ENCODE measurements at places on chromosomes 12 and 14.

- DNase-seq = no peak
These were observed 570 bp upstream of the MRPS35 start for GRCh38 chr12:27709932-27710591.

- DNase-seq = no peak
These were observed 156.6 kb downstream of the RPAP3 start for GRCh38 chr12:47549258-47549657.

DNA sequence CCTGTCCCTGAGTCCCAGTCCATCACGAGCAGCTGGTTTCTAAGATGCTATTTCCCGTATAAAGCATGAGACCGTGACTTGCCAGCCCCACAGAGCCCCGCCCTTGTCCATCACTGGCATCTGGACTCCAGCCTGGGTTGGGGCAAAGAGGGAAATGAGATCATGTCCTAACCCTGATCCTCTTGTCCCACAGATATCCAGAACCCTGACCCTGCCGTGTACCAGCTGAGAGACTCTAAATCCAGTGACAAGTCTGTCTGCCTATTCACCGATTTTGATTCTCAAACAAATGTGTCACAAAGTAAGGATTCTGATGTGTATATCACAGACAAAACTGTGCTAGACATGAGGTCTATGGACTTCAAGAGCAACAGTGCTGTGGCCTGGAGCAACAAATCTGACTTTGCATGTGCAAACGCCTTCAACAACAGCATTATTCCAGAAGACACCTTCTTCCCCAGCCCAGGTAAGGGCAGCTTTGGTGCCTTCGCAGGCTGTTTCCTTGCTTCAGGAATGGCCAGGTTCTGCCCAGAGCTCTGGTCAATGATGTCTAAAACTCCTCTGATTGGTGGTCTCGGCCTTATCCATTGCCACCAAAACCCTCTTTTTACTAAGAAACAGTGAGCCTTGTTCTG lies 41.6 kb downstream of the DAD1 start:
- no peak for DNase-seq

DNA sequence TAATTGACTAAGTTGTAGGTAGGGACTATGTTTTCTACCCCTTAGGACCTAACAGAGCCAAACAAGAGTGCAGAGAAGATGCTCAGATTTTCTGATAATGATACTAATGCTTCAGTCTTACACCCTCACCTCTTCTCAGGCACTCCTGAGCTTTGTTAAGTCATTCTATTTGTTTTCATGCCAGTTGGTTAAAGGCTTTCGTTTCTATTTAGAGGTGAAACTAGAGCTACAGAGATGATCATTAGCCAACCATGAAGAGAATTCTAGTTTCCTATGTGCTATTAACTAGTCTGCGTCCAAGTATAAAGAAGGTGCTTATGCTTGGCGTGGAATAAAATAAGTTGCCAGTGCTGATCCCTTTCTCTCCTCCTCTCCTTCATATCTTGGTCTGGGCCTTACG lies 34.6 kb upstream of the PYGL start:
- no peak for DNase-seq

- no peak for DNase-seq
These were observed 42.1 kb downstream of the CCDC175 start for GRCh38 chr14:59534361-59534987.

GRCh38 chr14:103816991-103817390 lies 30.4 kb downstream of the PPP1R13B start:
- no peak for DNase-seq

GRCh38 chr12:21718944-21719650 lies 55.4 kb downstream of the KCNJ8 start:
- no peak for DNase-seq

GRCh38 chr14:61644175-61644574 lies 51.1 kb upstream of the HIF1A start:
- DNase-seq = no peak

DNA sequence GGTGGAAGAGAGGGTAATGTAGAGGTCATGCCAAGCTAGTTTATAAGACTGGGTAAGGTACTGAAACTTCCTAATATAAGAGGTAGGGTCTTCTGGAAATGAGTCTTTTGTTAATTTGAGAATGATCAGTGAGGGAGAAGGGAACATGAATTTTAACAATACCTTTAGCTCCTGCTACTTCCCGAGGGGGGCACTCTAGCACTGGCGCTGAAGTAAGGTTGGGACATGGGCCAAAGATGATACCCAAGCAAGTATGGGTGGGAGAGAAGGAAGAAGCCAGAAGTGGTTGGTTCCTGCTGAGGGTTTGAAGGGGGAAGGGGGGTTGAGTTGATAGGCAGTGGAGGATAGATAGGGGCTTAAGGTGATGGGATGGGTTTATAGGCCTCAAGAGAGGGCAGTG lies 32.3 kb upstream of the RNASE1 start:
- DNase-seq = no peak

GRCh38 chr14:65949711-65950516 lies 536.3 kb upstream of the CCDC196 start:
- no peak for DNase-seq

GRCh38 chr12:15897433-15897832 lies 13.7 kb upstream of the DERA start:
- DNase-seq = no peak

DNA sequence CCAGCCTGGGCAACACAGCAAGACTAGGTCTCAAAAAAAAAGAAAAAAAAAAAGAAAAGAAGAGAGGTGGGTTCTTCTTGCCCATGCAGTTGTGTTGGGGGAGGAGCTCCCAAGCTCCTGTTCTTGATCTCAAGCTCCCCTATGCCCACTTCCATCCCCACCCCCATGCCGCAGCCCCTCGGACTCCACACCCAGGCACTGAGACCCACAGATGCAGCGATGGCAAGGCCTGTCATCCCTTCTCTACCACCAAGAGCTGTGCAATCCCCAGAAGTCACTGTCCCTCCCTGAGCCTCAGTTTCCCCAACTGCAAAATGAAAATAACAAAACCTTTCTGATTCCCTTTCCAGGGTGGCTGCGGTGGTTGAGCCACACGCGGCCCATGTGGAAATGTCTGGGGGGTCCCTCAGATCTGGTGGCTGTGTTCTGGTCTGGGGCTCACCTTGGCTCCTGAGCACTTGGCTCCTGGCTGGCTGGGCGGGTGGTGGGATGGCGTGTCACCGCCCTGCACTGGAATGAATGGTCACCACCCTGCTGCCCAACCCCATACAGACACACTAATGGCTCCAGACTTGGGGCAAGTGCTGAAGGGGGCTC lies 22.6 kb upstream of the KIF26A start:
- DNase-seq = no peak

DNA sequence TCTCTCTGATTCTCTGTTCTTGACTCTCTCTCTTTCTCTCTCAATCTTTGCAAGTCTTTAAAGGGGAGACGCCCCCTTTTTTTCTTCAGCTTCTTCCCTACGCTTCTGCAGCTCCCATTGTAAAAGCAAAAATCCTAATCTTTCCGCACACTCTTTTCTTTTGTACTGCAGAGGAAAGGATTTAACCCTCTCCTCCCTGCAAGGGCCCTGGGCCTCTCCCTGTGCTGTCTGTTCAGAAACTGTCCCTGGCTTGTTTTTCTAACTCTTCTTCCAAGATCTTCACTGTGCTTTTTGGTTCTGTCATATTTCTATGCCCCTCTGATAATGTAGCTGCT lies 10.9 kb upstream of the SALL2 start:
- no peak for DNase-seq

- no peak for DNase-seq
These were observed 4.8 kb downstream of the C12orf71 start for GRCh38 chr12:27077586-27077985.

- no peak for DNase-seq
These were observed 1.3 kb downstream of the DDN start for GRCh38 chr12:48997719-48998496.

DNA sequence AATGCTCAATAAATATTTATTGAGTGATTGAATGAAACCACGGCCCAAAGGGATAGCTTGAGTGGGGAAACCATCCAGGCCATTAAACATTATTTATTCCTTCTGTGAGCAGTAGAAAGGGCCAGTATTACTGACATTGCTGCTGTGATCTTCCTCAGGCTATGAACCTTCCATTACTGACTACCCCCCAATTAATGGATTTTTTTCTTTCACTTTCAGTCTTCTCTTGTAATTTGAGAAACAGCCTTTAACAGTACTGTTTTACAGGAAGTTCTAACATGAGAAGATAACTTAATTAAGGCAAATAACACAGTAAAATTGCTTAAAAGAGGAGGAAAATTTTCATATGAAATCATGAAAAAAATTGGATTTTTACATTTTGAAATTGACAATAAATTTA lies 629.5 kb downstream of the TRHDE start:
- DNase-seq = no peak

DNA sequence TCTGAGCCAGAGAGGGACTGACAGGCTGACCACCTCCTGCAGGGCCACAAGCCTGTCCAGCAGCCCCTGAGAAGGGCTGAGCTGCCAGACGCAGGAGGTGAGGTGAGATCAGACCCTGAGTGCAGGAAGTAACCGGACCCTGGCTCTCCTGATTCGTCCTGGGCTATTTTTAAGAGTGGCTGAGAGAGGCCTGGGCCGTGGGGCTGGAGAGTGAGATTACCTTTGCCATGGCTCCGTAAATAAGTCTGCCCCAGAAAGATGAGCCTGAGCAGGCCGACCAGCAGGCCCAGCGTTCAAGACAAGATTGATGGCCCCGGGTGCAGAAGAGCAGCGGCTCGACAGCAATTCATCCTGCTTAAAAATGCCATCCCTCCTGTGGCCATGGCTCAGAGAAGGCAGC lies 54.2 kb downstream of the SPTB start:
- DNase-seq = no peak

DNA sequence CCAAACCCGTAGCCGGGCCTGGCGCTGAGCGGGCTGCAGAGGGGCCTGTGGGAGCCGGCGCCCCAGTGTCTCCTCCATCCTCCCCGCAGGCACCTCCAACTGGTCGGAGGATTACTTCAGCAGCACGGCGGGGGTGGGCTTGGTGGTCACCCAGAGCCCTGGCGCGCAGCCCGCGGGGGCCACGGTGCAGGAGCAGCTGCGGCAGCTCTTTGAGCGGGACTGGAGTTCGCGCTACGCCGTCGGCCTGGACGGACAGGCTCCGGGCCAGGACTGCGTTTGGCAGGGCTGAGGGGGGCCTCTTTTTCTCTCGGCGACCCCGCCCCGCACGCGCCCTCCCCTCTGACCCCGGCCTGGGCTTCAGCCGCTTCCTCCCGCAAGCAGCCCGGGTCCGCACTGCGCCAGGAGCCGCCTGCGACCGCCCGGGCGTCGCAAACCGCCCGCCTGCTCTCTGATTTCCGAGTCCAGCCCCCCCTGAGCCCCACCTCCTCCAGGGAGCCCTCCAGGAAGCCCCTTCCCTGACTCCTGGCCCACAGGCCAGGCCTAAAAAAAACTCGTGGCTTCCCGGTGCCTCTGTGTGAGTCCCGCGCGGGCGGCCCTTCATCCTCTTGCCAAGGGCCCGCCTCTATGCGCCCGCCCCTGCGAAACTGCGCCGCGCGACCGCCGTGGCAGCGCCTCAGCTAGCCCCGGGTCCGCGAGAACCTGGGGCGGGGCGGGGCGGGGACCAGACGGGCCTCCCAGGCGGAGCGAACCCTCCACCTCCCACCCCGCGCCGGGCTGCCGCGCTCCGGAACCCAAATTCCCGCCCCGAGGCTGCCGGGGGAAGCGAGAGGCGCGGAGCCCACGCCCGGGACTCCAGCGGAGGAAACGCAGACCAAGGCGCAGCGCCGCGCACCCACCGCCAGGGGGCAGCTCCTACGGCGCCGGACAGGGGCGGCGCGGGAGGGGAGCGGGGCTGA lies 8.3 kb downstream of the PLD4 start:
- DNase-seq = no peak

- no peak for DNase-seq
These were observed 57.7 kb upstream of the DYNC1H1 start for GRCh38 chr14:101906645-101907044.

GRCh38 chr12:15752785-15753184 lies 36.4 kb downstream of the EPS8 start:
- no peak for DNase-seq

- no peak for DNase-seq
These were observed 2.5 kb upstream of the LPAR5 start for GRCh38 chr12:6638305-6638704.

DNA sequence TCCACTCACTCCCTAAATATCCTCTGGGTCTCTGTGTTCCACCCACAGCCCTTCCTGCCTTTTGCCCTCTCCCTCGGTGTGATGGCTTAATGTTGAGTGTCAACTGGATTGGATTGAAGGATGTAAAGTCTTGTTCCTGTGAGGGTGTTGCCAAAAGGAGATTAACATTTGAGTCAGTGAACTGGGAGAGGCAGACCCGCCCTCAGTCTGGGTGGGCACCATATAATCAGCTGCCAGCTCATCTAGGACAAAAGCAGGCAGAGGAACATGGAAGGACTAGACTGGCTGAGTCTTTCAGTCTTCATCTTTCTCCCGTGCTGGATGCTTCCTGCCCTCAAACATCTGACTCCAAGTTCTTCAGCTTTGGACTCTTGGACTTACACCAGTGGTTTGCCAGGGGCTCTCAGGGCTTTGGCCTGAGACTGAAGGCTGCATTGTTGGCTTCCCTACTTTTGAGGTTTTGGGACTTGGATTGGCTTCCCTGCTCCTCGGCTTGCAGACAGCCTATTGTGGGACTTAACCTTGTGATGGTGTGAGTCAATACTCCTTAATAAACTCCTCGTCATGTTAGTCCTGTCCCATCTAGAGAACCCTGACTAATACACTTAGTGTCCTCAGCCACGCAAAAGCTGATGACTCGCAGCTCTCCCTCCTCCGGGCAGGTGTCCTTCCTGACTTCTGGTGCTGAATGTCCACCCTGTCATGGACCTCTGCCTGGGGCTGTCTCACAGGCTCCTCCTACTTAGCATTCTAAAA lies 5.9 kb downstream of the DGLUCY start:
- DNase-seq = no peak

GRCh38 chr12:40137252-40137651 lies 31.4 kb upstream of the SLC2A13 start:
- no peak for DNase-seq

DNA sequence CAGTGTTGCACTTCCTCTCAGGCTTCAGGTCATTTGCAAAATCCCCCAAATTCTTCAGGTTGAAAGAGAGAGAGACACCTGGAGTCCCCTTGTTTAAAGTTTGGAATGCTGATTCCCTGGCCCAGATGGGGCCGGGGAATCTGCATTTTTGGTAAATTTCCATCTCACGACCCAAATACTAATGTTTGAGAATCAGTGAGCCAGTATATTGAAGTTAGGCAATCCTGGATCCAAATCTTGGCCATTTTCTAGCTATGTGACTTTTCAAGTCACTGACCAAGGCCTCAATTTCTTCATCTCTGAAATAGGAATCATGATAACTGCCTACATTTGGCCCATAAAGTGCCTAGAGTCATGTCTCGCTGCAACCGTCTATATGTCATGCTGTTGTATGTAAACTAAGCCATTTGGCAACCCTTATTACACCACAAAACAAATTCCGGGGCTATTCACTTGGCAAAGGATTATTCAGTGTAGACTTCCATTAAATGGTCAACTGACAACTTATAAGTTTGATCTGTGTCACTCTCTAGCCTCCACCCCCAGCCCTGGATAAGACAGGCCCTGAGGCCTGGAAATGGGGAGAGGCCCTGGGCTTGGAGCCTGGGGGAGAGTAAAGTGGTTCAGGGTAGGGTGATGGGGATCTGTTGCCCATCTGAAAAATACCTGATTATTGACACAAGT lies 3.7 kb upstream of the ZFP36L1 start:
- DNase-seq = no peak

GRCh38 chr12:82378997-82379396 lies 20.7 kb downstream of the METTL25 start:
- DNase-seq = no peak

- DNase-seq = no peak
These were observed 146.1 kb downstream of the METTL25 start for GRCh38 chr12:82504409-82504808.

GRCh38 chr12:109771746-109772621 lies 58.4 kb downstream of the FAM222A start:
- no peak for DNase-seq

- DNase-seq = peak; percentile 97
These were observed at the start of gene CRADD for GRCh38 chr12:93677195-93678064. Gene CRADD, plus strand, starts transcription at chr12:93677375.

Data from NCI-H1417 treated with DMSO at 0.1 percent for 48 hours (cell line).